ENCODE measurements at places on chromosomes 1 and 21. TPM values are rescaled to one million over a fixed set of nuclear protein-coding genes. Genes with fewer than 3 reads are reported as not detected.

The LPAR3 gene
- total RNA-seq, result 2.0 TPM

The CRP gene
- total RNA-seq, result not detected

The CALML6 gene
- total RNA-seq, result 0.19 TPM

The CD2 gene
- not detected for total RNA-seq

The CSRP1 gene
- 317 TPM for total RNA-seq

The ADSS2 gene
- 56.9 TPM for total RNA-seq

The CFAP45 gene
- total RNA-seq, result 0.28 TPM

The LORICRIN gene
- not detected for total RNA-seq

The PFKFB2 gene
- total RNA-seq, result 1.5 TPM

The PDC gene
- total RNA-seq, result 0.38 TPM

The CCDC30 gene
- total RNA-seq, result 1.4 TPM

The PTPRU gene
- 5.0 TPM for total RNA-seq

The SGIP1 gene
- 22.4 TPM for total RNA-seq

The OR2L2 gene
- total RNA-seq, result not detected

The CFAP126 gene
- not detected for total RNA-seq

The ACOT11 gene
- total RNA-seq, result 2.3 TPM

The KLF17 gene
- 0.19 TPM for total RNA-seq

The RPL5 gene
- total RNA-seq, result 1,382 TPM

The CCDC181 gene
- 1.7 TPM for total RNA-seq

The PLA2G4A gene
- 49.9 TPM for total RNA-seq

The SHE gene
- 0.19 TPM for total RNA-seq

The NEGR1 gene
- 13.8 TPM for total RNA-seq

The CZIB gene
- total RNA-seq, result 44.3 TPM

The MYBPH gene
- not detected for total RNA-seq

The CENPS gene
- total RNA-seq, result 25.3 TPM

The CFAP107 gene
- not detected for total RNA-seq

The PPM1J gene
- total RNA-seq, result 2.3 TPM

The CR1 gene
- not detected for total RNA-seq

The ANGPTL1 gene
- 4.6 TPM for total RNA-seq

The NTNG1 gene
- total RNA-seq, result 1.3 TPM

The DCDC2B gene
- not detected for total RNA-seq

The TMEM125 gene
- under 0.01 TPM for total RNA-seq

The ADORA3 gene
- total RNA-seq, result not detected

The SLAMF6 gene
- not detected for total RNA-seq

The DTL gene
- total RNA-seq, result 31.8 TPM

The FAM72C gene
- total RNA-seq, result 2.5 TPM

The ICOSLG gene
- total RNA-seq, result 0.19 TPM

The FASLG gene
- total RNA-seq, result not detected

The FCMR gene
- total RNA-seq, result not detected

The AGO1 gene
- 8.2 TPM for total RNA-seq

The LCE1A gene
- total RNA-seq, result not detected

The FBLIM1 gene
- total RNA-seq, result 77.0 TPM

The MCOLN3 gene
- total RNA-seq, result 0.28 TPM

The CFHR1 gene
- 0.19 TPM for total RNA-seq

The PGLYRP4 gene
- not detected for total RNA-seq

The DNAH14 gene
- total RNA-seq, result 8.5 TPM

The TRIM67 gene
- total RNA-seq, result not detected

The DMBX1 gene
- total RNA-seq, result not detected

The LMNA gene
- total RNA-seq, result 515 TPM

The LCE1C gene
- not detected for total RNA-seq

The RIPPLY3 gene
- not detected for total RNA-seq

The GPR52 gene
- total RNA-seq, result 0.28 TPM

The PLA2G2A gene
- not detected for total RNA-seq

The NMNAT2 gene
- total RNA-seq, result 10.4 TPM

The TRNP1 gene
- 17.4 TPM for total RNA-seq

The AGMAT gene
- total RNA-seq, result 2.7 TPM

The ANKRD45 gene
- total RNA-seq, result 0.28 TPM

The PHACTR4 gene
- 3.7 TPM for total RNA-seq
